ENCODE measurements at places on chromosomes 2 and 18.

GRCh38 chr18:21452276-21452780 lies 148.2 kb downstream of the ESCO1 start:
- DNase-seq = no peak

DNA sequence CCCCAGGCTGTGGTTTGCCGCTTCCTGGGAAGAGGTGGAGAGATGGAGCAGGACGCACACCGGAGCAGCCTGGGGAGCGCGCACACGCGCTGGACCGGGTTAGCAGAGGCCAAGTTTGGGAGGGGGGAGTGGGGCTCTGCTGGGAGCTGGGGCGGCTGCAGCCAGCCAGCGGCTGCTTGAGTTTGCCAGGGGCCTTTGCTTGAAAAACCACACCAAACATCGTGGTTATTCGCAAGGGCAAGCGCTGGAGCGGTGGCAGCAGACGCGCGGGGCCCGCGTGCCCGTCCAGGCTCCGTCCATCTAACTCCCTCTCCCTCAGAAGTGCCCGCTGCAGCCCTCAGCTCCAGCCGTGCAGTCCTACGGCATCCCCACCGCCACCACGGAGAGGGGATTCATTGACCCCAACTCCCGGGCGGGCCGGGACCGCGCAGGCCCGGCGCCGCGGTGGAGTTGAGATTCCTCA lies 4.6 kb downstream of the PTGR3 start:
- DNase-seq = no peak

GRCh38 chr2:8511868-8512612 lies 169.8 kb upstream of the ID2 start:
- DNase-seq = no peak

- DNase-seq = no peak
These were observed 58.4 kb downstream of the PDE1A start for GRCh38 chr2:182368446-182368845.

DNA sequence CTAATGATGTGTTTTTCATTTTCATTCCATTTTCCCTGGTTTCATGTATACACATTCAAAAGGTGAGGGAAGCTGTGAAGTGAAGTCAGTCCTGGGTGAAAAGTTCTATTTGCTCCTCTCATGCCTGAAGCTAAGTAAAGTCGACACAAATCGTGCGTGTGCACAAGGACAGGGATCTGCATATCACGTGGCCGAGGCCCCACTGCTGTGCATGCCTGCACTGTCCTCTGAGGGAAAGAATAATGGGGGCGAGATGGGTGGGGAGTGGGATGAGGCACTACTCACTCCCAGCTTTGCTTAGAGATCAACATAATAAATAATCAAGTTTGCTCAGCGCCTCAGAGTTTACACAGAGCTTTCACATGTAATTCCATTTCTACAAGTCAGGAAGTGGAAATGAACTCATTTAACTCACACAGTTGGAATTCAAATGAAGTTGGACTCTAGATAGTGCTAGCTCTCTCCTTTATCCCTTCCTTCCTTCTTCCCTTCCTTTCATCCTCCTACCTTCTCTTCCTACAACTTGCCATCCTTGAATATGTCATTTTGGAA lies 5.1 kb upstream of the PTPRM start:
- DNase-seq = no peak

DNA sequence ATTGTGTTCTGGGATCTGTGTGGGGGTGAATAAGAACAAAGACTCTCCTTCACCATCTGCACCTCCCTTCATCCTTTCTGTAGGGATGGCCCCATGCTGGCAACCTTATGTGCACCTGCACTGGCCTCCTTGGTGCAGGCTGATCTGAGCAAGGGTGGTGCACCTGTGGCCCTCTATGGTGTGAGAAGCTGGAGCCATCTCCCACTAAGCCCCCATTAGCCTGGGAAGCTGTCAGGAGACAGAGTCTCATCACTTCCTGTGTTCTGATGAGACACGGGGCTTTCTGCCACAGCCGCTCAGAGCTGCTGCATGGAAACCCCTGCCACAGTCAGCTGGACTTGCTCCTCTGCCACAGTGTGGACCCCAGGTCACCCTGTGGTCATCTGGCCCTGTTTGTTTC lies 565.3 kb upstream of the SALL3 start:
- no peak for DNase-seq

DNA sequence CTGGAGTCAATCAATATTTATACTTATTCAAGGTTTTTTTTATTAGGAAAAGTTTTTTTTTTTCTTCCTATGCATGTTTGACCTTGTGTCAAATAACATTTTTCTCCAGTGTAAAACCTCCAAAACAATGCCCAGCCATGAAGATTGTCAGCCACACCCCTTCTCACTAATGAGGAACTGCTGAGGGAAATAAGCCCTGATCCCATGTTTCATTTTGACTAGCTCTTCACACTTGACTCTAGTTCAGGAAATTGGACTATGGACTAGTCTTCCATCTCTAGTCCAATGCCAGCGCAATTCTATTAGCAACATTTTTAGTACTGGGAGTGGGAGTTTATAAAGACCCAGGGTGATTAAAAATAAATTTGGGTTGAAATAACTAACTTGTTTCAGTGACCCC lies 275.6 kb upstream of the CXCR4 start:
- DNase-seq = no peak

DNA sequence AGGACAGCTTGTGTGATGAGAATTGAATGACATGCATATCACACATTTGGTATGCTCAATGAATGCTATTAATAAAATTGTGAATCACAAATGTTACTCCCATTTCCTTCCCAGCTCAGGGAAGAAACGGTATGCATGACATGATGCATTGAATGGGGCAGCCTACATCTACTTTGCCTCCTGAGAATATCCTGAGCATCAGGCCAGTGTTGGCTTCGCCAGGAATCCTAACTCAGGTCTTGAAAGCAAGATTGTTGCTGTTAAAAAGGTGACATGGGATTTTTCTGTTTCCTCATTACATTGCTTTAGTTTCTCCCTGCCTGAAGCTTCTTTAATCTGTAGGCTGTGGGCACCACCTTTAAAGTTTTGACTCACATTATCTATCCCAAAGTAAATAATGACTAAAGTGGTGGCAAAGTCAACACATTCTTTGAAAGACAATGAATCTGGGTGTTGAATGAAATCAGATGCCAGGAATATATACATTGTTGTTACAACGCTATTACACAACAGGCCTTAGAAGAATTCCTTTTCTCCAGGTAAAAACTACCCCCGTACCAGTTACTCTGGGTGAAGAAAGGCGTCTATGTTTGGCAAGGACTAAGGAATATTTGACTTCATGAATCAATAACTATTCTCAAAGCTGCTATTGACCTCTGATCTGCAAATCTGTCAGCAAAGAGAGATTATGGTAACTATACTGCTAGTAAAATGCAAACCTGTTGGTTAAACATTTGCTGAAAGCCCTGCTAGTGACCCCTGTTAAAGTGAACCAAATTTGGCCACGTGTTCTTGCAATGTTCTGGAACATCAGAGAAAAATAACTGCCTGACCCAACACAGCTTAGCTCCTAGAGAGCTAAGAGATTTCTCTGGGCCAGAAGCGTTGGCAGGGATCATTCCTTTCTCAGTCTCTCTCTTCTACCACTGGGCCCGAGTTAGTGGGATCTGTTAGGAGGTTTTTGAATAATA lies 30.5 kb upstream of the NEDD4L start:
- no peak for DNase-seq

GRCh38 chr2:42513252-42513918 lies 19.6 kb upstream of the KCNG3 start:
- no peak for DNase-seq

- DNase-seq = peak; percentile 73
These were observed 216.9 kb downstream of the UXS1 start for GRCh38 chr2:105977212-105977611.

GRCh38 chr2:191676790-191677645 lies 918 bp upstream of the NABP1 start:
- no peak for DNase-seq

DNA sequence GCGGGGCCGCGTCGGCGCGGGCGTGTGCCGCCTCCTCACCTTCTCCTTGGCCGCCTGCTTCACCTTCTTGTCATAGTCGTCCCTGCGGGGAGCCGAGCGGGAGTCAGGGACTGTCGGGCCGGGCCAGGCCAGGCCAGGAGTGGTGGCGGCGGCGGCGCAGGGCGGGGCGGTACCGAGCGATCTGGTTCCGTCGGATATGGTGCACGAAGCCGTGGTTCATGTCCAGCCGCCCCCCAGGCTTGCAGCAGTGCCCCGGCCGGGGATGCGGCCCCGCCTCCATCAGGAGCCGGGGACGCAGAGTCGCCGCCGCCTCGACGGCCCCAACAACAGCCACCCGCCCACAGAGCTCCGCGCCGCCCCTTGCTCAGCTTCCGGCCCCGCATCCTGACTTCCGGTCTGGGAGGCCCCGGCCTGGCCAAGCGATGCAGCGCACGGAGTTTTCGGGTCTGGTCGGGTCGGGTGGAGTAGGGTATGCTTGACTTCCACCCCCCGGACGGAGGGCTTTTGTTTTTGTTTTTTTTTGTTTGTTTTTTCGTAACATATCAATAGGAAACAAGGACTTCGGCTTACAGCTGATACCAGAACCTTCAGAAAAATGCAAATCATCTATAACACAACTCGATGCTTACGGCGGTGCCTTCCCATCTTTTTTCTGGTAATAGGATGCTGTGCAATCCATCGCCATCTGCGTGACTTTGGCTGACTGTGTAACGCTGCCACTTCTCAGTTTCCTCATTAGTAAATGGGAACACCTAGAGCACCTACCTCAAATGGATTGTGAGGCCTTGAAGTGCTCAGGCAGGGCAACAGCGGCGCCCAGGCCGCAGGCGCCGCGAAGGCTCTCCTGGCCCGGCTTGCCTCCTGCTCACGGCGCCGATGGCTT lies at the start of gene C2orf68:
Gene C2orf68, minus strand, starts transcription at position 362 of the 883 bp plus-strand sequence. Its CDS starts 82 bp downstream, at position 280.
- DNase-seq = no peak

GRCh38 chr2:188327518-188328213 lies 36.0 kb downstream of the GULP1 start:
- no peak for DNase-seq

- no peak for DNase-seq
These were observed 66.0 kb upstream of the ST3GAL5 start for GRCh38 chr2:85954590-85955458.

GRCh38 chr2:160246356-160246755 lies 46.3 kb upstream of the ITGB6 start:
- no peak for DNase-seq

DNA sequence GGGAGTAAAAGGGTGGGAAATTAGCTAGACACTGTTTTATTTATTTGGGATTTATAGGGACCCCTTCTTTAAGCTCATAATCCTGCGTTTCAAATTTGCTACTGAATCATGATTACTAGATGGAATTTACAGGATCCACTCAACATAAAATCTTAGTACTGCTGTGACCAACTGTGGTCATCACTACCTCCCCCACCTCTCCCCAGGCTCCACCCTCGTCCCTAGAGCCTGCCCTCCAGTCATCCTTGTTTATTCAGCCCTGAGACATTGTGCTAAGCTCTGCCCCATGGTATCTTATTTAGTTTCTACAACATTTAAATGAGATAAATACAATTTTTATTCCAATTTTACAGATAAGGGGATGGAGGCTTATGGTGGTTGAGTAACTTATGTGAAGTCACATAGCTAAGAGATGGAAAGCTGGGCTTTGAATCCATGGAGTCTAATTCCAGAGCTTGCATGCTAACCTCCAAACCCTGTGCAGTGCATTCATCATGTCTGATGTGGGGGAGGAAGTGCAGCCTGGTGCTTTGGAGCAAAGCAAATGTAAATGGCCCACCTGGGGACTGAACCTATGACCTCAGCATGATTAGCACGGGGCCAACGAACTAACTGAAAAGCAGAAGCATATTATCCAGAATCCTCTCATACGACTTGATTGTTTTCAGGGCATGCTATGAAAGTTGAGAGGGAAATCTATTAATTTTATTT lies 502.4 kb downstream of the TMEM182 start:
- no peak for DNase-seq

GRCh38 chr18:26091047-26091630 lies 726 bp upstream of the SS18 start:
- DNase-seq = no peak

DNA sequence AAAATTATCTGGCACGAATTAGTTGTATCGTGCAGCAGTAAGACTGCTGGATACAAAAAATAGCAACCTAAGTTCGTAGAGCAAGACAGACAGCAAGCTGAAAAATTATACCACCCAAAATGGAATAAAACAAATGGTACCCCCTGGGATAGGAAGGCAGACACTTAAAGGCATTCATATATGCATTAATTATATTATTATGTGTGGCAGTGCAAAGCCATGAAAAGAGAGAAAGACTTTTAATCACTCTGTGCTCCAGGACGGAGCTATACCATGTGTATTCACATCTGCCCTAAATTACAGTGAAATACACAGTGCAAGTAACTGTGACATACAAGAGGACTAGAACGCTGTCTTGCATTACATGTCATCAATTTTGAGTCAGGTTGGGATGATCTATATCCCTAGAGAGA lies 235.9 kb downstream of the GULP1 start:
- no peak for DNase-seq

- DNase-seq = no peak
These were observed 222.9 kb upstream of the FN1 start for GRCh38 chr2:215658635-215659305.

GRCh38 chr2:168090366-168091135 lies 156.8 kb downstream of the STK39 start:
- no peak for DNase-seq

GRCh38 chr18:56723068-56723467 lies 71.9 kb downstream of the WDR7 start:
- DNase-seq = no peak

- DNase-seq = no peak
These were observed 420.7 kb upstream of the NRP2 start for GRCh38 chr2:205261516-205262020.

DNA sequence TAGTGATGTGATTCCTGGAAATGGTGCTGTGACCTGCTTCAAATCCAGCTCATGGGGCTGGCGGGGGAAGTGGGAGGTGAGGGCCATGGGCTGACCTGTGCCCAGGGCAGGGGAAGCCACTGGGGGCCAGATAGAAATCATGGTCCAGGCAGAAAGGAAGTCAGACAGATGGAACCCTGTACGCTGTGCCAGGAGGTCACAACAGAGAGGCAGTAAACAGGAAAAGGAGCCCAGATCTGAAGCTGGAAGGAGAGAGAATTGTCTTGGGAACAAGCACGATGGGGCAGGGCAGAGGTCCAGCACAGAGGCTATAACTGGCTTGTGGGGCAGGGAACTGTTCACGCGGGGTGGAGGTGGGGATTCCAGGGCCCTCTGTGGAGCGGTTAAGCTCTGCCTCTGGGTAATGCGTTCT lies 76.0 kb downstream of the RNF144A start:
- DNase-seq = no peak

DNA sequence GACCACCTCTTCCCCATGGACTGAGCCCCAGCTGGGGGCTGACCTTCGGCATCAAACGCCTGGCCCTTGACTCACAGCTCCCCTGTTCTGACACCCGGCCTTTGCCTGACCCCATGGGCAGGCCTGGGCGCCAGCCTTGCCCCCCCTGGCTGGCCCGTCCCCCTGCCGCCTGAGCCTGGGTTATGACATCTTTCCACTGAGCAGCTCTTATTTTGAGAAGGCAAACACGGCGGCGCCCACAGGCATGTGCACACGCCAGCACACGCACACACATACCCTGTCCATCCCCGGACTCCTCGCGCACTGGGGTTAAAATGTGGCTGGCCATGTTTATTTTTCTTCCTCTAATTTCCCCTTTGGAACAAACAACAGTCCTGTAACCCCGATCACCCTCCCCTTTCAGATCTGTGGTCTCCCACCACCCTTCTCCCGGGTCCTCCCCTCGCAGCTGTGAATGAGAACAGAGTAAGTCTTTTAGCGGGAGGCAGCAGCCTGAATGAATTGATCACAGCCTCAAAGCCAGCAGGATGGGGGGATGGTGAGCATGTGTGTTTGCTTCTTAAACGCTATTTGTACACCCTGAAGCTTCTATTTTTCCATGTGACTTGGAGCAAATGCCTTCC lies 11.8 kb upstream of the ATOH8 start:
- DNase-seq = no peak

GRCh38 chr2:189144700-189145211 lies 34.8 kb downstream of the COL5A2 start:
- DNase-seq = no peak
